ENCODE measurements at places on chromosomes 3 and 15.

- no peak for DNase-seq
Observed at GRCh38 chr3:106824856-106825255, 552.4 kb upstream of the CCDC54 start.

GRCh38 chr3:153242896-153243295 lies 80.9 kb downstream of the RAP2B start:
- peak; percentile 20 for DNase-seq

GRCh38 chr3:43010638-43011037 lies 31.5 kb downstream of the GASK1A start:
- DNase-seq, result no peak

- no peak for DNase-seq
Observed at GRCh38 chr3:12556314-12556689, 585 bp upstream of the MKRN2 start.

DNA sequence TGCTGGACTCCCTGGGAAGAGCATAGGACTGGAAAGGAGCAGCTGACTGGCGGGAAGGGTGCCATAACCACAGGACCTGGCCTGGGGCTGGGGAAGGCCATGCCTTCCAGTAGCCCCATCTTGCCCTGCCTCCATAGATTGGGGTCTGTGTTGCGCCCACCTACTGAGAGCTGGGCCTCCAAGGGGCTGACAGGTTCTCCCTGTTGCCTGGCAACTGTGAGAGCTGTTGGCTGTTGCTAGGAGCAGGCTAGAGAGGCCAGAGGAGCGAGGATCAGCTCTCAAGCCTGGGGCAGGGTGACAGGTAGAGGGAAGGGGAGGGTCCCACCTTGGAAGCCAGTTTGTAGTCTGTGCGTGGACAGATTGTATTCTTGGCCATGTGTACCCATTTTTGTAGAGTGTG lies 2.8 kb upstream of the GNAI2 start:
- DNase-seq, result no peak

DNA sequence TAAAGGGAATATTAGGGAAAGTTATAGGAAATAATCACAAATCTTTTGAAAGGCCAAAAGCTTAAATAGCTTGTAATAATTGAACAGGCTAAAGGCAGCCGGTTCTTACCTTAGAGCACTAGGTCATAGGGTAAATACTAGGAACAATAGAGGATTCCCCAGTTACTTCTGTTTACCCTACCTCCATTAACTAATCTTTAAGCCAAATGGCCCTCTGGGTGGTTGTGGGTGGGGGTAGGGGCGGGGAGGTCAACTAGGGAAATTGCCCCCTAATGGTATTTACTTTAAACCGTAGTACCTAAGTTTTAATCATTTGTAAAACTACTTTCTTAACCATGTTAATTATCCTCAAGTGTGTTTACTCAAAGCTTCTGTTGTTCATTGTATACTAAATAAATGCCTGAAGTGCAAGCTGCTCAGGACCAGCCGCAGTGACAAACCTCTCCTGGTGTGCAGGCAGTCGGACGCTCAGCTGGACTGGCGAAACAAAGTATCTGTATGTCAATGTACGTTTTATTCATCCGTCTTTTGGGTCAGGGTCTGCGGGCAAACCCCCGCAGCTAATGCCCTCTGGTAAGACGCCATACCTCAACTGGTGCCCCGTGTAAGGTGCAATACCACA lies 18.9 kb downstream of the MAGEL2 start:
- no peak for DNase-seq

- DNase-seq, result no peak
Observed at GRCh38 chr3:134797057-134797740, 2.1 kb downstream of the EPHB1 start.

DNA sequence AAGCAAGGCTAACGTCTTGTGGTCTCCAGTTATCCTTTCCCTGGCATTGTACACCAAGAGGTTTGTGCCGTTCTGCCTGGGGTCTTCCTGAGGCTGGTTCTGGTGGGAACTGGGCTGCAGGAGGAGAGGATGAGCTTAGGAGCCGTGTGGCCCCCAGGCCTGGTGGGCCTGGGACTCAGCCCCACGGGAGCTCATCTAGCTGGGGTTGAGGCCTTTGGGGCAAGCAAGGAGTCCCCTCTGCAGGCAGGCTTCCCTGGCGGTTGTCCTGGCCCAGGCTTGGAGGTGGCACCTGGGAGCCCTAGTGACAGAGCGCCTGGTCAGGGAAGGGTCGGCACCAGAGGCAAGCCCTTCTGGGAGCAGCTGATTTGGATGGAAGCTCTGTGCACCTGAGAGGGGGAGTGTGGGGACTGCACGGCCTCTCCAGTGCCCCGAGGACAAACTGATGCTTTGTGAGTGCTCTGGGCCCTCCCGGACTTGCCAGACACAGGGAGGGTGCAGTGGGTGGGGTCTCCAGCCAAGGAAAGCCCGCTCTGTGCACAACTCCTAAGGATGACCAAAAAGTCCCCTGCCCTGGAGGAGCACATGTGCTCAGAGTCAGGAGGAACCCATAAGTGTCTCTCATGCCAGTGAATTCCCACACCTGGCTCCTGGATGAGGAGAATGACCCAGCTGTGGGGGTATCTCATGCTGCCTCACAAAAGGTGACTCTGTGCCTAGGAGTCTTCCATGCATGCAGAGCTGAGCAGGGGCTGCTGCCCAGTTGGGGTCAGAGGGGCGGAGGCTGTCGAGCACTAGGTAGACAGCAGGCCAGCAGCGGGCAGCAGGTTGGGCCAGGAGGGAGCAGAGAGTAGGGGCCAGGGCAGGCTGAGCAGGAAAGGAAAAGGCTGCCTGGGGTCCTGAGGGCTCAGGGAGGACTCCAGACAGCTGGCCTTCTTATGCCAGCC lies 2.7 kb downstream of the PAK6 start:
- no peak for DNase-seq

DNA sequence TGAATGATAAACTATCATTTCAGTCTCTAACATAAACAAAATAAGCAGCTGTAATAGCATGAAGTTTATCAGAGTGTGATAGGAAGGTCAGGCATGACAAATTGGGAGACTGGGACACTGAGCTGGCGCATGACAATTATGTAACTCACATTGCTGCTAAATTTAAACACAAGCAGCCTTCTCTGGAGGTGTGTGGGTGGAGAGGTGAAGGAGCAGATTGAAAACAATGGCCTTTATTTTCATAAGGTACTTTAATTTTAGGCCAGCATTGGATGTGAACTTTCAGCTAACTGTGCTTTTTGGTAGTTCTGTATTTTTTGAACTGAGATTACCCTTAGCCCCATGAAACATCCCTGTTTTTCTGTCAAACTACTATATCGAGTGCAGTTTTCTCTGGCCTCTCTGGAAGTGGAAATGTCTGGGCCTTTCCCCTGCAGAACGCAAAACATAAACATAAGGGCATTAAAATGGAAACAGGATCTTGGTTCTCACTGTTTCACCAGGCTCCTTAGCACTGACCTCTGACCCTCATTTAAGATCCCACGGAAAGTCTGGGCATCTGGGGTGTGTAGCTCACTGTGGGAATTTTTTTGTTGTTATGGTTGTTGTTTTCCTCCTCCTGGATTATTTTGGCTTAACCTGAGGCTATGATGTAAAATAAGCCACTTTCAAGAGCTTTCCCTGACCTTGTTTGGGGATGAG lies 160.1 kb upstream of the DPH6 start:
- DNase-seq, result no peak

GRCh38 chr3:58462829-58463180 lies 29.1 kb upstream of the KCTD6 start:
- no peak for DNase-seq

GRCh38 chr15:90062023-90062442 lies 40.2 kb downstream of the IDH2 start:
- DNase-seq, result peak; percentile 20

DNA sequence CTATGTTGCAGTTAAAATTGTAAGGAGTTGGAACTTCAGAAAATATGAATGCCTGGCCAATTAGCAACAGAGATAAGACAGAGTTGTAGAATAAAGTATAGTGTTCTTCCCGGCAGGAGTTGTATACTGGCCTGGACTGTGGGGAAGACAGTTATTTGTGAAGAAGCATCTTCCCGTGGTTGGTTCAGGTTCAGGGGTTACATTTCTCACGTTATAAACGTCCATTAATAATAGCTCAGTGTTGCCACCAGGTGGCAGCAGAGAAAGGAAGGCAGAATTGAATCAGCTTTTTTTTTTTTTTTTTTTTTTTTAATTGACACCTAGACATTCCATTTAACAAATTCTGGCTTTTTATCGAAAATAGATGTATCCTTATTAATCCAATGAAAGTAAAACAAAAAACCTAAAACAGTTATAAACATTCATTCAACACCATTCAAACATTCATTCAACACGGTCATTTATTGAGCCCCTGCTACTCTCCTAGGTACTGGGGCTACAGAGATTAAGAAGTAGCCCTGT lies 66.4 kb upstream of the NR2E3 start:
- DNase-seq, result peak; percentile 52

DNA sequence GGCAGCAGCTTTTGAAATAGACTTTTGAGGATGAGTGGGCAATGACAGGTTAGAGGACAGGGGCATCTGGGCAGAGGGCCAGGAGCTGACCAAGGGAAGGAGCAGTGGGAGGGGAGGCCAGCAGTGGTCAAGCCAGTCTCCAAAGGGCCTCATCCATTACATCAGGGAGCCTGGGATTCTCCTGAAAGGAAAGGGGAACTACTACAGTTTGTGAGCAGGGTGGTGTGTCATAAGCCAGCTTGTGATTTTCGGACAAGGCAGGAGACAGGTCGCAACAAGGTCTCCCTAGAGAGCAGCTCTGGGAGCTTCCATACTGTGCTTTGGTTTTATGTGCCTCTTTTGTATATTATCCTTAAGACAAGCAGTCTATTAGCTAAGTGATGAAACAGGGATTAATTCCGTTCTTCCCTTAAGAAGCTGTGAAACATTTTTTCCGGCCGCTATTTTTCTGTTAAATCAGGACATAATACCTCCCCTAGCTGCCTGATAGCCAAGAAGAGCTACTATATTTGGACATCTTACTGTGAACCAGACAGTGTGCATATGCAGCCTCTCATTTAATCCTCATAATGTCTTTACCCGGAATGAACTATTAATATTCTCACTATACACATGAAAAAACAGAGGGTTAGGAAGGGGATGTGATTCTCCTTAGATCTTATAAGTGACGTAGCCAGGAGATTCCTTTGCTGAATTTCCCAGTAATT lies 46.4 kb downstream of the C2CD4B start:
- DNase-seq, result no peak

DNA sequence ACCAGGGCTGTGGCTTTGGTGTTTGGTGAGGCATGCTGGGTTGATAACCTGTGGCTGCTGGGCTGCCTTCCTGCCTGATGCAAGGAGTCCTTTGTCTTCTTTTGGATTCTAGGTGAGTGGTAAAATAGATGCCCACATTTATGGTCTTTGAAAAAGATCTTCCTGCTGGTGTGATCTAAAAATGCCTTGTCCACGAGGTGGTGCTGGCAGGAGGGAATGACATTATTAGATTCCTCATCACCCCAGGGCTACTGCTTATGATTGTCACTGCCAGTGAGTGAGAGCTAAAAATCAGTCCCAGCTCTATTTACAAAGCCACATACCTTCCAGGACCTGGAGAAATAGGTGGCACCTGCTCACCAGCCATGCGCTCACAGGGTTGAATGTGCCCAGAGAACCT lies 355.5 kb upstream of the ROPN1 start:
- DNase-seq, result no peak

DNA sequence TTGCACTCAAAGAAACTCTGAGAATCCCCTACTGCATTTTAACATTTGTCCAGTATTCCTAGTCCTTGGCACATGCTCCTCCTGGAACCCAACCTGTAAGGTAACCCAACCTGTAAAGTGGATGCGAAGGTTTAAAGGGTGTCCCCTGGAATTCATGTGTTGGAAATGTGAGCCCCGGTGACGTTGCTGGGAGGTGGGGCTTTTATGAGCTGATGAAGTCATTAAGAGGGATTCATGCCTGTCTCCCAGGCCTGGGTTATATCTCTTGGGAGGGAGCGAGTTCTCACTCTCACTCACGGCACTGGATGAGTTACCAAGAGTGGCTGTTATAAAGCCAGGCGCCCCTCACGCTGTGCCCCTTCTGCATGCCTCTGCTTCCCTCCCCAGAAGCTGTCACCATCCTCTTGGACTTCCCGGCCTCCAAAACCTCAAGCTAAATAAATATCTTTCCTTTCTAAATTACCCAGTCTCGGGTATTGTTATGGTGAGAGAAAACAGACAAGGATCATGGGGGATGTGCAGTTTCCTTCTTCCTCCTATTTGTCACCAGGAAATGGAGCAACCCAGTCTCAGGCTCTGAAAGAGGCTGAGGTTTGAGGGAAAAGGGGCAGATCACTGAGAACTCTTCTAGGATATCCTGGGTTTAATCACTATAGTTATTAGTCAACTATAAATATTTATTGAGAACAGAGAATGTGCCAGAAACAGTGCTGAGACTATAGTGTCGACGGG lies 7.6 kb downstream of the XXYLT1 start:
- no peak for DNase-seq

DNA sequence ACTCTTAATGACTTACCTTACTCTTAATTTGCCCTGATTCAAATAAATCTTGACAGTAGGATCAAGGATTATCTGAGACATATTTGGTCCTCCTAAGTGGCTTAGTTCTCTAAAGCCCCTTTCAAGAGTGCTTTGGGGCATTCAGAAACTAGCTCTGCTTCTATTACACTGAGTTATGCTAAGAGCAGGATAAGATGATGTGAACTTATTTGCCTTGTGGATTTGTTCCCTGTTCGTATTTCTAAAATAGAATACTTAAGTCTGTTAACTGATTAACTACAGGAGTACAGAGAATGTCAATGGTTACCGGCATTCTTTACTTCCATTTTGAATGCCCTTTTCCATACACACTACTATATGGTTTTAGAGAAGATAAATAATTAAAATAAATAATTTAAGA lies 14.8 kb upstream of the FRMD4B start:
- DNase-seq, result no peak

DNA sequence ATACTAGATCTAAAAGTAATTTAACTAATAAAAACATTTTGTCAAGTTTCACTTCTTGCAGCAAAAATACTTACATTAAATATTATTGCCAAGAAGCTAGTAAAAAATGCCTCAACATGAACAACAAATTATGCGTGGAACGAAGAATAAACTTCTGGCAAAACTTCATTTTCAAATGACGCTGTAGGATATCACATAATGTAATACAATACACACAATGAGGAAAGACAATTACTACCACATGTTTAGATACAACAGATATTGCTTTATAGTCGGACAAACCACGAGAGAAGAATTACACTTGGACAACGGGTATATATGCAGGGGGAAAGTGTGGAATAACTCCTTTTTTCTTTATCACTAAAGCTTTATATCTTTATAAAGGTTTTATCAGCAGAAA lies 21.6 kb downstream of the P3H2 start:
- no peak for DNase-seq

GRCh38 chr15:25394898-25395297 lies 43.9 kb downstream of the UBE3A start:
- DNase-seq, result no peak
